NCI-H1436 treated with DMSO at 0.1 percent for 48 hours (cell line): ENCODE measurements at places on chromosomes 7 and 10.

DNA sequence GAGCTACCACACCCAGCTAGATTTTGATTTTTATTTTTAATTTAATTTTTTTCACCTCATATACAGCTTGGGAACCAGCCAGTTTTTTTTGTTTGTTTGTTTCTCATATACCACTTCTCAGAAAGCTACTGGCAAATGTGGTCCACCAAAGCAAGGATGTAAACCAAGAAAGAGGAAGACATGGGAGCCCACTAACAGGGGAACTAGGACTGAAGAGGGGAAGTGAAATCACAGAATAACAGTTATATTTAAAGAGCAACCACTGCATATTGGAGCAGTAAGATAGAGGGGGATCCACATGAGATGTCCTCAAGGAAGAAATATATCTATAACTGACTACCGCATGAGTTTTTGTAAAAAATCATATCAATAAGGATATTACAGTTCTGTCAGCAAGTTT is 10.5 kb downstream of the CPVL start:
- no peak for DNase-seq

- no peak for DNase-seq
These were observed 399.9 kb upstream of the IGFBP3 start for GRCh38 chr7:46320956-46321355.

- no peak for DNase-seq
These were observed 69.1 kb downstream of the RTKN2 start for GRCh38 chr10:62199584-62199983.

- DNase-seq: no peak
These were observed 85.6 kb upstream of the FRMD4A start for GRCh38 chr10:14416308-14416700.

DNA sequence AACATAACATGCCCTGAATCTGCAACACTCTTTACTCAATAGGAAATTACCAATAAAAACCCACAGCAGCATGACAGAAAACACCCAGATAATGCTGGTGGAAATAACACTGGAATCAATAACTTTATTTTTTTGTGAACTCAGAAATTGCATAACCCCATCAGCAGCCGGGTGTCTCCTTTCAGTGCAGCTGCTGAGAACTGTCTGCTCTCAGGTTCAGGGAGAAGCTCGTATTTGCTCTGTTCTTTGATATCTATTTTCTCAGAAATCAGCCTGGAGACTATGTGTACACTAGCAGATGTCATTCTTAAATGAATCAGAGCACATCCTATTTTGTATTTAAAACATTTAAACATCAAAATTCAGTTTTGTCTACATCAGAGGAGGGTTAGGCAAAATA is 506.0 kb downstream of the POM121L12 start:
- DNase-seq: no peak

GRCh38 chr10:62708569-62708968 is 96.0 kb upstream of the ADO start:
- no peak for DNase-seq

DNA sequence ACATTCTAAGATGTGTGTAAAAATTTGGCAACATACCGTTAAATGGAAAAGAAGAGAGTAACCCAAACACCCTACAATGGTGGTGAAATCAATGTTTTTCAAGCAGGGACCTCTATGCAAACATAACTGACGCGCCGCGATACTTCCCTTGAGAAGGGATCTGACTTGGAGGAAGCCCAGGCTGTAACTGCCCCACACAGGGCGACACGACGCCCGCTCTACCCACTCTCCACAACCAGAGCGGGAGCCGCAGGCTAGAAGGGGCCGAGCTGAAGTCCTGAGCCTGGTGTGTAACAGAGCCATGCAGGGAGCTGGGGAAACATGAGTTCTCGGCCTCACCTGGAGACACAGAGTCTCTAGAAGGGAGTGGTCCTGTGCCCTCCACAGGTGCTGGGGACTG is 120.2 kb downstream of the FAM53B start:
- no peak for DNase-seq

- DNase-seq: no peak
These were observed 10.7 kb upstream of the VIPR2 start for GRCh38 chr7:159155410-159155809.

DNA sequence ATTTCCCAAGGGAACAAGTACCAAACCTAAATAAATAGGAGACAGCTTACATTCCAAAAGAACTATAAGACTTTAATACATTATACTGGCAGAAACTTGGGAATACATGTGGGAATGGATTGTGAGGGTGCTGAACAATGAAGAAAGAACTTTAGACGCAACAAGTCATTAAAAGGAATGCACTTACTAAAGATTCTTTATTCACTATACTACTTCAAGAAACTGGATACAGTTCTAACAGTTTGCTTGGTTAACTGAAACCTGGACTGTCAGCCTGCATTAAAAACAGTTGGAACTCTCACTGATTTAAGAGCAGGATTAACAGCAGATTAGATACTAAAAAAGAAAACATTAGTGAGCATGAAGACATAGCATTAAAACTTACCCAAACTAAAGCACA is 12.0 kb downstream of the CACUL1 start:
- no peak for DNase-seq

- DNase-seq: no peak
These were observed 4.2 kb upstream of the C10orf71 start for GRCh38 chr10:49294731-49295130.

- no peak for DNase-seq
These were observed 21.0 kb downstream of the DOCK4 start for GRCh38 chr7:112185005-112185834.

- no peak for DNase-seq
These were observed 3.6 kb upstream of the MTPN start for GRCh38 chr7:135980665-135981180.

GRCh38 chr10:124266468-124267230 is 152.1 kb downstream of the OAT start:
- no peak for DNase-seq

DNA sequence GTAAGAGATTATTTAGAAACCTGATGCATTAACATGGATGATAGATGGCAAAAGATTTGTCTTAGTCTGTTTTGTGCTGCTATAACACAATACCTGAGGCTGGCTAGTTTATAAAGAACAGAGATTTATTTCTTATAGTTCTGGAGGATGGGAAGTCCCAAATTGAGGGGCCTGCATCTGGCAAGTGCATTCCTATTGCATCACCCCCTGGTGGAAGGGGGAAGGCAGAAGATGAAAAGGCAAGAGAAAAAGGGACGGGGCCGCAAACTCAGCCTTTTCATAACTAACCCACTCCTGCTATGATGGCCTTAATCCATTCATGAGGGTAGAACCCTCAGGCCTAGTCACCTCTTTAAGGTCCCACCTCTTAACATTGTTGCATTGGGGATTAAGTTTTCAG is 153.4 kb upstream of the LRGUK start:
- DNase-seq: no peak

DNA sequence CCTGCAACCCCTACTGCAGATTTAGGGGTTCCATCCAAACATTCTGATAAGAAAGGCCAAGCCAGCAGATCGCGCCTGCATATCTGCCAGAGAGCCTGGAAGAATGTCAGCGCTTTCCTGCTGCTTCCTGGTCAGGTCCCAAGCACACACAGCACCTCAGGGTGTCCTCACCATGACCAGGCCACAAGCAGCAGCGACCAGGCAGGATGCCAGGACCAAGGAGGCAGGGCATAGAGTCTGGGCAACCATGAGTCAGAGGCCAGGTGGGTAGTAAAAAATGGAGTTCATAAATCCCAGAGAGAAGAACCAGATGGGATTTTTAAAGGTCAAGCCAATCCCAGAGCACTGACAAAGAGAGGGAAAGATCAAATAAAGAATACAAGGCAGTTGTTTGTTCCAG is 5.5 kb upstream of the FAM131B start:
- DNase-seq: no peak

DNA sequence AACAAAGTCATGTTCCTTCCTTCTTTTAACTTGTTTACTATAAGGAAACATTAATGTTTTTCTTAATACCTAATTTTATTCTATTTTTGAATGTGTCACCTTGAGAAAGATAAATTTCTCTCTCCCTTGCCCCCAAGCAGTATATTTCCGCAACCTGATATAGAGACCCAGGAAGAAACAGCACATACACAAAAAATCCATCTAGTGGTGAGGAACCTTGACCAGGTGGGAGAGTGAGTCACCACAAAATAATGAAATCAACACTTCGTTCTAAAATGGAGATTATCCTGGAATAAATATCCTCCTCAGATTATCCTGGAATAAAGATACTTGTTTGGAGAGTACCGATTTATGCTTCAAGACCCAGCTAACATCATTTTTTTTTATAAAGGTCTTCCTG is 232.9 kb upstream of the PTN start:
- DNase-seq: no peak

DNA sequence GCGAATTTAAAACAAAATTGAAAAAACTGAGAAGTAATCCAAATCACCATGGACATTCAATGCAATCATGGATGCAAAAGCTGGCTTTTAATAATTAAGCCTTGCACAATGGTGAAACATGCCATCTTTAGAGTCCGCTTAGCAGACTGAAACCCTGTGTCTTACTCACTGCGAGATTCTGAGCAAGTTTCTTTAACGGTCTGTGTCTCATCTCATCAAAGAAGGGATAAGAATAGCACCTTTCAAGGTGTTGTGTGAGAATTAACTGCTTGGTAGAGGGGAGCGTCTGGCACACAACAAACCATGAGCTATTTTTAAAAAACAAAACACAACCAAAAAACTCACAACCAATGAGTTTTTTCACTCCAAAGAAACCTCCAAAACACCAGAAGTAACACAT is 21.4 kb downstream of the ACBD7 start:
- DNase-seq: no peak

- no peak for DNase-seq
These were observed 8.6 kb upstream of the INSIG1 start for GRCh38 chr7:155289107-155289506.

- no peak for DNase-seq
These were observed 31.4 kb downstream of the SVIL start for GRCh38 chr10:29603223-29603896.

- no peak for DNase-seq
These were observed 178.3 kb upstream of the KLF14 start for GRCh38 chr7:130912082-130912861.

- no peak for DNase-seq
These were observed 337.1 kb upstream of the AKR1E2 start for GRCh38 chr10:4488904-4489303.

GRCh38 chr10:86654411-86655172 is at the start of gene OPN4:
OPN4 (plus strand) TSS chr10:86654547; CDS start chr10:86654784, 237 bp downstream.
- DNase-seq: no peak

DNA sequence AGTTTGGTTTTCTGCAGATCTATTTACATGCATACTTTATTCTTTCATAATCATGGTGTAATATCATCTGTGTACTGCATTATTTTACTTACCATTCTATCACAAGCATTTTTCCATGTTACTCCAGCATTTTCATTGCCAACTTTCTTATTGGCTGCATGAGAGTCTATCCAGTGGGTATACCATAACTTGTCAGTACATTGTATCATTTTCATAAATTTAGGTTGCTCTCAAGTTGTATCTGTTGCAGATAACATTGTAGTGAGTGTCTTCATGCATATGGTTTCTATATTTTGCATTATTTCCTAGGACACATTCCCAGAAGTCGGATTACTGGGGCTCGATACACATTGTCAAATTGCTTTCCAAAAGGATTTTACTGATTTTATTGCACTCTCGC is 87.2 kb upstream of the INSYN2A start:
- DNase-seq: no peak

GRCh38 chr10:124222988-124223710 is 129.8 kb upstream of the CHST15 start:
- DNase-seq: no peak

- DNase-seq: no peak
These were observed 179.9 kb downstream of the PTPRN2 start for GRCh38 chr7:158407581-158408317.

DNA sequence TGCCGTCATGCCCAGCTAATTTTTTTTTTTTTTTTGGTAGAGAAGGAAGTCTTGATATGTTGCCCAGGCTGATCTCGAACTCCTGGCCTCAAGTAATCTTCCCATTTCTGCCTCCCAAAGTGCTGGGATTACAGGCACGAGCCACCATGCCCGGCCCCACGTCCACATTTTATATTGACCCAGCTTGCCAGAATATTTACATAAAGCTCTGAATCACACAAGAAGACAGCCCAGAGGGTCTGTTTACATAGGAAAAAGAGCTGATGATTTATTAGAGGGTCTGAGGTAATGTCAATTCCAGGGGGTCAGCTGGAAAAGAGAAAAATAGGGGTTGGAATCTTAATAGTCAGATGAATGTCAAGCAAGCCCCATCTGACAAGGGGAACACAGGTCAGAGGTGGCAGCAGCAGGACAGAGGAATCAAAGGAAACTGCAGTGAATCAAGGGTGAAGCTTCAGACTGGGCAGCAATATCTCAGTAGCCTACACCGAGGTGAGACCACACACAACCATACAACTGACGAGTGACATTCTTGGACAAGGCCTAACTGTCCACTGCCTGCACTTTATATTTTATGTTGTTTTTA is 15.8 kb upstream of the SLF2 start:
- no peak for DNase-seq

DNA sequence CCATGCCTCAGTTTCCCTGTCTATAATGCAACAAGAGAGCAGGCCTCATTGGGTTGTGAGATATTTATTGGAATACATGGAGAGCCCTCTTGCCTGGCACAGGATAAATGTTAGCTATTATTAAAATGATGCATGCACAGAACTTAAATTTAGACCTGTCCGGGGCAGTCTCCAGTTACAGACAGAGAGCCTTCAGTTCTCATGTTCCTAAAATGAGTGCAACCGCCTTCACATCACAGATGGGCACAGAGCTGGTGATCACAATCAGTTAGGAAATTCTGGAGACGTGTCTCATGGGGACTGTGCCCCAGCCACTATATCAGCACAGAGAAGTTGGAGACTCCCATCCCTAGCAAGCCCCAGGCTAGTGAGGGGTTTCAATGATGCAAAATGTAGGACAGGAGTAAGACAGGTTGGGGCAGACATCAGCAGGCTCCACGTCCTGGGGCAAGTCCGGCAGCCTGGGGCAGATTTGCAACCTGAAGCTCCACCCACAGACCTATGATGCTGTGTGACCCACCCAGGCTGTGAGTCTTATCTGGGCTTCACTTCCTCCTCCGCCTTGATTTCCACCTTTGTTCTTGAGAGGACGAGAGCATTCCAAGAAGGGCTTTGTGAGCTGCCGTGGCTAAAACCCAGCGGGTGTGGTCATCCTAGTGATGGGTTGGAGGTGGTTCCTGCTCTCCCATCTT is 49.4 kb downstream of the CXCL12 start:
- DNase-seq: no peak
